ENCODE measurements at places on chromosomes 3 and 15.

GRCh38 chr3:78906245-78906644 lies 861.6 kb downstream of the ROBO1 start:
- no peak for DNase-seq

- DNase-seq = peak; percentile 50
Measured at GRCh38 chr15:85168642-85169173, 187.1 kb downstream of the PDE8A start.

DNA sequence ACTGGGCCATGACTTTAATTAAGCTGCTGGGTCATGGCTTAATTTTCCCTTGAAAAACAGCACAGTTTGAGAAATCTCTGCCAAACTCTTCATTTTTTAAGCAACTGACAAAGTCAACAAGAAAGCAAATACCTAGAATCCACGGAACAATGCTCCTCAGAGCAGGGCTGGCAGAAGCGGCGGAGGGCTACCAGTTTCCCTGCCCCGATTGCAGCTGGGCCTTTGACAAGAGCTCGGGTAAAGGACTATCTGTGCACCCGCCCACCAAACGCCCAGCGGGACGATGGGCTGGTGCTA lies 1.2 kb downstream of the GOLIM4 start:
- no peak for DNase-seq

DNA sequence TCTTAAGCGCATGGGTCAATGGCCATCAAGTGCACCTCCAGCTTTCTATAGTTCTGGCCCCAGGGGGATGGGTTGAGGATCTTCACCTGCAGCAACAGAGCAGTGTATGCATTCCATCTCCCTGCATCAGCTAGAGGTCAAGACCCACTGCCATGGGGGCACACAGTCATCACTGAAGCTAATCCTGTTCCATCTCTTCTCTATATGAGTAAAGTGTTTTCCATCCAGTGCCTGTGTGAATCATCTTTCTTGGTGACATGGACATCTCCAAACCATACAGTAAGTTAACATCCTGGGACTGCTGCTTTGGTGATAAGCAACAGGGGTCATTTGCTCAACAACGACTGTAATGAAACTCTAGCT lies 4.4 kb upstream of the ENTPD3 start:
- DNase-seq = no peak

GRCh38 chr15:50143255-50143860 lies 24.3 kb upstream of the ATP8B4 start:
- DNase-seq = no peak

DNA sequence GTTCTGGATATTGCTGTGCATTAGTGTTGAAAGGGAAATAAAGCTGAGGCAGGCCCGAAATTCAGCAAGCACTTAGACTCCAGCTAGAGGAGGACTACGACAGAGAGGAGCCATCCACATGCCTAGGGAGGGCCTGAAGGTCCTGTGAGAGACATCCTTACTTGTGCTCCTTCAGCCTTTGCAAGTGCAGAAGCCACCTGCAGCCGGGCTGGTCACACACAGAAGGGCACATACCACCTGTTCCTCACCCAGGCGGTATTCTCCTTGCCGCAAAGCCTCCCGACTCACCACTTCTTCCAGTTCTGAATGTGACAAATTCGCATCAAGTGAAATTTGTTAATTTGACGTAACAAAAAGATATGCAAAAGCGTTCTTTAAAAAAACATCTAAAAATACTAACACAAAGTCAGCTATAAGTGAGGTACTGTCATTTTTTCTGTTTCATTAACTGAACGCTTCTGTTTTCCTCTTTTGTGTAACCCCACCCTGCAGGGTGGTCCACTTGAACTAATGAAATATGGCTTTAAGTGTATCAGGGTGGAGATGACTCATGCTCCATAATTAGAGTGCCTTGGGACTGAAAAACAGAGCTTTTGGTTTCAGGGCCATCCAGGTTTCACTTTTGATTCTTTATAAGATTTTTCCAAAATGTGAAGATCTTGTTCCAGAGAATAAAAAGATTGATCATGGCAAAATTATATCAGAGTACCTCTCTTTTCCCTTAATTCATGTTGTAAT lies 467.9 kb upstream of the ATP11B start:
- DNase-seq = no peak

DNA sequence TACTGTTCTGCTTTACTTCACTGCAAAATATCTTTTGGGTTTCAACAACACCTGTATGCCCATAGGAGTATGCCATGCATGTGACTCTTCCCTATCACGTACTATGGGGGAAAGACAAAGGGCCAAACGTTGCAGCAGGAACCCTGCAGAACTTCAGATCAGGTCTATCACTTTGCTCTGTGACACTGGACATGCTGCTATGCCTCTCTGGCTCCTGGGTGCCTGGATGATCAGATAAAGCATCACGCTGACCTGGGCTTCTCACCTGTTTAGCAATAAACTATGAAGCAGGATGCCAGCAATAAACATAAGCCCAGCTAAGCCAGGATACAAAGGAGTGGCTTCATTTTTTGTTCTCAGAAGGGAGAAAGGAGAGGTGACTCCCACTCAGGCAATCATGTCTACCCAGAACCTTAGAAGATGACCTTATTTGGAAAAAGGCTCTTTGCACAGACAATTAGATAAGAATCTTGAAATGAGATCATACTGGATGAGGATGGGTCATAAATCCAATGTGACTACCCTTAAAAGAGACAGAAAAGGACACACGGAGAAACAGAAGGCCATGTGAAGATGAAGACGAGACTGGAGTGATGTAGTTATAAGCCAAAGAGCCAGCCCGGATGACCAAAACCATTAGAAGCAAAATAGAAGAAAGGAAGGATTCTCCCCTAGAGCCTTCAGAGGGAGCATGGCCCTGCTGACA lies 19.3 kb downstream of the POMGNT2 start:
- DNase-seq = no peak

DNA sequence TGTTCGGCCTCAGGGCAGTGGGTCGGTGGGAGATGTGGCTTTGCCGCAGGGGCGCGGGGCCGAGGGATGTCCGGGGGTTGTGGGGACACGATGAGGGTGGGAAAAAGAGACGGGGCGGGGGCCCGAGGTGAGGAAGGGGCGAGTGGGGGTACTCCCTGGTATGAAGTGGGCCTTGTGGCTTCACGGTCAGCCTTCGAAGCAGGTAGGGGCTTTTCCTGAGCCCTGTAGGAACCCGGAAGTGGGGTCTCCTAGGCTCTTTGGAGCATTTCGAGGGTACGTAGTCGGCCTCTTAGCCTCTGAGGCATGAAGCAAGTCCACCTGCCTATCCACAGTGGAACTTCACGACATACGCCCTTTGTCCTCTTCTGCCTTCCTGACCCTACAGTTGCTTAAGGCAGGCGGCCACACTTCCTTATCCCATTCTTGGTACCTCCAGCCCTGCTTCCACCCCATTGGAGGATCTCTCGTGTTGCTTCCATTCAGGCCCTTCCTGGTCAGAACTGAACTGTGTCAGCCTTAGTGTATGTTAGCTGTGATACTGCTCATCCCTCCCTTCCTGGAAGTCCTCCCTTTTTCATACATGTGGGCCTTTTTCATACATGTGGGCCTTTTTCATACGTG lies 389 bp downstream of the ARPC4 start:
- DNase-seq = peak; percentile 43

GRCh38 chr15:65418596-65418995 lies 4.2 kb downstream of the IGDCC4 start:
- no peak for DNase-seq

GRCh38 chr15:99409097-99409473 lies 156.7 kb upstream of the MEF2A start:
- peak; percentile 63 for DNase-seq

DNA sequence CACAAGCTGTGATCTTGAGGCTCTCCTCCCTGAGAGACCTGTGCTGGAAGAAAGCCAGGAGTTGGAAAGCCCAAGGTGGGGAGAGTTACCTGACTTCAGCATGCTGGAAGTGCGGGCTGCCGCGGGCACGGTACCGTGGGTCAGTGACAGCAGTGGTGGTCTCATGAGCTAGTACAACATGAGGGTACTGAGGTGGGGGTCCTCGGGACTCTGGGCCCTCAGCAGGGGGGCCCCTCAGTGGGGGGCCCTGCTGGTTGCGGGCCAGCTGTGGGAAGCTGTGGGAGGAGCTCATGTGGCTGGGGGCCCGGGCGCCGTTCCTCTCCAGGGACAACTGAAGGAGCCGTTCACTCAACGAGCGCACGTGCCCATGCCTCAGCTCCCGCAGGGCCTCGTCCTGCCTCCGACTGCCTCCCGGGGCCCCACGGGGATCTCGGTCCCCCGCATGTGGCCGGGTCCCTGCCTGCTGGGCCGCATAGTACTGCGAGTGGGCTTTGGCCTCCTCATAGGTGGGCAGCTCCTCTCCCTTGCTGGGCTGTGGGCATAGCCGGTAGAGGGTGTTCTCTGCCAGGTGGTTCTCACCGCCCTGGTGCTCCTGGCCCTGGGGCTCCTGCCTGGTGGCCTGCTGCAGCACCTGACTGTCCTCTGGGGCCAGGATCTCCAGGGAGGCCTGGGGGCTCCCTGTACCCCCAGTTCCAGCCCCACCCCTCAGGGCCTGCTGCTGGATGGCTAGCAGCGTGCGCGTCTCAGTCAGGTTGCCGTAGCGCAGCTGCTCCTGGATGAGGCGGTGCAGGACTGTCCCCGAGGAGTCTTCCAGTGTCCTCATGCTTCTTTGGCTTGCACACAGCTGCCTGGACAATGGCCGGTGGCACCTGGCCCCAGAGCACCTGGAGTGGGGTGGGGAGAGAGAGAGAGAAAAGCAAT lies 3.4 kb downstream of the AMOTL2 start:
- DNase-seq = no peak

GRCh38 chr15:99692825-99693224 lies 40.4 kb downstream of the LYSMD4 start:
- DNase-seq = no peak
